Endodermal cell (in vitro differentiated cells): ENCODE measurements at places on chromosomes 3 and 15. TPM values are rescaled to one million over a fixed set of nuclear protein-coding genes. Genes with fewer than 3 reads are reported as not detected.

- DNase-seq = no peak
These were observed 130.8 kb downstream of the DIPK2A start for GRCh38 chr3:144102421-144102820.

- DNase-seq = no peak
These were observed 12.4 kb upstream of the FGF7 start for GRCh38 chr15:49410641-49411040.

GRCh38 chr3:86814918-86815655 lies 175.9 kb downstream of the VGLL3 start:
- peak; percentile 59 for DNase-seq

- no peak for DNase-seq
These were observed 33.1 kb downstream of the CP start for GRCh38 chr3:149188494-149188893.

- DNase-seq = peak; percentile 46
These were observed 16.4 kb downstream of the ESYT3 start for GRCh38 chr3:138450704-138451424.

DNA sequence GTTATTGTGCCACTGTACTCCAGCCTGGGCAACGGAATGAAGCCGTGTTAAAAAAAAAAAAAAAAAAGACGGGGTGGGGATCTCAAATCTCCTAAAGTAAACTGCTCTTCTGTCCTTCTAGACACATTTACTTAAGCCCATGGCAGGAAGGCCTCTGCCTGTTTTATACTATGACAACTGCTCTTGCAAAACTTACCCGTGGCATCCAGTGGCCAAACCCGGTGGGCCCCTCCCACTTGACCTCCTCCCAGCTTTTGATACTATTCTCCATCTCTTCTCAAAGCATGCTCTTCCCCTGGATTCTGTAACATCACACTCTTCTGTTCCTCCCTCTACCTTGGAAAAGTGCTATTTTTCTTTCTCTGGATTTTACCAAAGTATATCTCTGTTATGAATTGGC lies 112.2 kb downstream of the RFTN1 start:
- DNase-seq = no peak

GRCh38 chr15:97566961-97567360 lies 393.5 kb upstream of the ARRDC4 start:
- DNase-seq = no peak

GRCh38 chr3:186057594-186057993 lies 51.3 kb downstream of the ETV5 start:
- no peak for DNase-seq

DNA sequence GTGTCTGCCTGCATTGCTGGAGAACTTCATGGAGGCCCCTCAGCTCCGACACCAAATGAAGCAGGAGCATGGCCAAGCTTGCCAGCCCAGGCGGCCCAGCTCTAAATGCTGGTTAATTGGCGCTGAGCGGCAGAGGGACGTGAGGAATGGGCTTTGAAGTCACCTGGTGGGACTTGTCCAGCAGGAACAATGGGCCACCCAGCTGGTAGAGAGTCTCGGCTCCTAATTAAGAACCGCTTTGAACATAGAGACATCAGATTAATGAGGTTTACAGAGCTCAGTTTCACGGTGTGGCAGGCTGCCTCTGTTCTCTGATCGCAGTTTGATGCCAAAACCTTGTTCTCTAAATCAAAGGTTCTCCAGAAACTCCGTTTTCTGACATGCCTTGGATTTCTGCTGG lies 77.5 kb upstream of the LINGO1 start:
- no peak for DNase-seq

DNA sequence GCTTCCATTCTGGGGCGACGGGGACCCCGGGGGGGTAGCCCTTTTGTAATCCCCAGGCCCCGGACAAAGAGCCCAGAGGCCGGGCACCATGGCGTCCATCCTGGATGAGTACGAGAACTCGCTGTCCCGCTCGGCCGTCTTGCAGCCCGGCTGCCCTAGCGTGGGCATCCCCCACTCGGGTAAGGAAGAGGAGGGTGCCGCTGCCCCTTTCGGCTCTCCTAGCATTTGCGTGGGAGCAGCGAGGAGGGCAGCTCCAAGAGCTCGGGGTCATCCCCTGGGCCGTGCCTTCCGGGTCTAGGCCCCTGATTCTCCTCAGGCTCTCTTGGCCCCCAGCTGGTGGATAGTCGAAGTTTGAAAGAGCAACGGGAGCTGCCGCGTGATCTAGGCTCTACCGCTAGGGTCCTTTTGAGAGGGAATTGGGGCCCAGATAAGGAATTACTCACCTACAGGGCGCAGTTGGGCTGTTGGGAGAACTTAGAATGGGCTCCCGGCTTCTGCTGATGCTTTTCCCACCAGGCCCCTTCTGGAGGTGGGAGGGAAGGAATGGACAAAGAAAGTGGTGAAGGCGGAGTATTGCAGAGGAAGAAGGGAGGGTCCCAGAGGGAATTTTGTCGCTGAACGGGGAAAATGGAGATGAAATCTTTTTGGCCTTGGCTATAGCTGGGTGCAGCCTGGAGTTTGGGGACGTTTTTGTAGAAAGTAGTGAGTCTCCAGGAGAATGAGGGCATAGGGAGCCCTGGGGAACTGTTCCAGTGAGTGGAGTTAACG lies 615 bp downstream of the VPS18 start:
- DNase-seq = peak; percentile 92

DNA sequence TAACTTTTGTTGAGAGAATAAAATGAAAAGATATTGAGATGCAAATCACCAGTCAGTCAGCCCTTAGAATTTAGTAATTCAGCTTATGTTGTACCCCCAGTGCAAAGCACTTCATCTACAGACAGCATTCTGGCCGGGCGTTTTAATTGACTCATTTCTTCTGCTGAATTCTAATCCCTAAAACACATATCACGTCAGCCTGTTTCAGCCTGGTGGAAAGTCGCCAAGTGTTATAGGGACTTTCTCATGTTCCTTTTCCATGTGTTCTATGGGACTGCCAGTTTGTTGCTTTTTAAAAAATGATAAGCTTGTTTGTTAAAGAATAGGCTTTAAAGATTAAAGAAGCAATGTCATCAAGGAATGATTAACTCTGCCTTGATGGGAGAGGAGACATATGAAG lies 169.7 kb upstream of the BFSP2 start:
- no peak for DNase-seq

DNA sequence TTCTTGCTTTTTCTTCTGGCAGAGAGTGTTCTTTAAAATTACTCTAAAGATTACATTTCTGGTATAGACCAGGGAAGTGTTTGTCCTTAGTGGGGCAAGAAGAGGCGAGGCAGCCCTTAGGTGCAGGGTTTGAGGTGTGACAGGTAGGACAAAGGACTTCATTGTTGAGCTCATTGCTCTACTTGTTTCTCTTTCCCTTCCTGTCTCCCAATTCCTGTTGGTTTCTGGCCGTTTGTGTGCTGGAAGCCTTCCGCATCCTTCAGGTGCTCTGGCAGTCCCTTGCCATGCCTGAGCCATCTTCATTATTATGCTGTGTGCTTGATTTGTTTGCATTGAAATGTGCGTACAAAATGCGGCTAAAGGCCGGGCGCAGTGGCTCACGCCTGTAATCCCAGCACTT lies 85.1 kb downstream of the CCK start:
- no peak for DNase-seq

GRCh38 chr3:56835650-56836227 lies 34.0 kb upstream of the ARHGEF3 start:
- no peak for DNase-seq

DNA sequence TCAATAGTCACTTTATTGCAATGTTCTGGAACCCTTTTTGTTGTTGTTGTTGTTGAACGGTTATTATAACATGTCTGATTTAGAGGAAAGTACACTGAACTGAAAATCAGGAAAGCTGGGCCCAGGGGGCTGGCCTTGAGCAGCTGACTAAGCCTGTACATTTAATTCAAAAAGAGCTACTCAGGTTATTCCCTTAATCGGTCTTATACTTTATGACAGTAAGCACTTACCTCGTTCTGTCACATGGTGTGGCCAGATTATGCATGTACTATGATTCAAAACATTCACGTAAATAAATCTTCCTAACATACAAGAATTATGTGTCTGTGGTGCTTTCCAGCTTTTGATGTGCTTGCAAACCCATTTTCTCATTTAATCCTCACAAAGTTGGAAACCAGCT lies 382.5 kb upstream of the TPRG1 start:
- no peak for DNase-seq

DNA sequence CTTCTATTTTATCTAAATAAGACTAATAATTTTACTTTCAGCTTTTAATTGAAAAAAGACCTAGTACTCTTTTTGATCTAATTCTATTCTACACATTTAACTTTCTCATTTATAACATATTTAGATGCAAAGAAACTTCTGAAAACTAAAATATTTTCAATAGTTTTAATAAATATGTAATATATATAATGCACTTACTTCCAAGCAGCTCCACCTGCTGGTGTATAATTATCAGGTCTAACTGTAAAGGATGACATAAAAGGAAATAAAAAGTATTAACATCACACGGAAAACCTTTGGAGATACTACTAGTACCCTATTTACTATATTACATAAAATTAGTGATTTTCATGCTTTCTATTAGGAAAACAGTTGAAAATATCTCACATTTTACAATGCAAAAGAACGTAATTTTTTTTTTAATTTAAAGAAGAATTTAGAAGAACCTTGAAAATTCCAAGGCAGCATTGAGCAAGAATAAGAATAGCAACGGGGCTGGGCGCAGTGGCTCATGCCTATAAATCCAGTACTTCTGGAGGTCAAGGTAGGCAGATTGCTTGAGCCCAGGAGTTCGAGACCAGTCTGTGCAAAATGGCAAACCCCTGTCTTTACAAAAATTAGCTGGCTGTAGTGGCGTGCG lies 10.2 kb downstream of the PLSCR5 start:
- DNase-seq = no peak

DNA sequence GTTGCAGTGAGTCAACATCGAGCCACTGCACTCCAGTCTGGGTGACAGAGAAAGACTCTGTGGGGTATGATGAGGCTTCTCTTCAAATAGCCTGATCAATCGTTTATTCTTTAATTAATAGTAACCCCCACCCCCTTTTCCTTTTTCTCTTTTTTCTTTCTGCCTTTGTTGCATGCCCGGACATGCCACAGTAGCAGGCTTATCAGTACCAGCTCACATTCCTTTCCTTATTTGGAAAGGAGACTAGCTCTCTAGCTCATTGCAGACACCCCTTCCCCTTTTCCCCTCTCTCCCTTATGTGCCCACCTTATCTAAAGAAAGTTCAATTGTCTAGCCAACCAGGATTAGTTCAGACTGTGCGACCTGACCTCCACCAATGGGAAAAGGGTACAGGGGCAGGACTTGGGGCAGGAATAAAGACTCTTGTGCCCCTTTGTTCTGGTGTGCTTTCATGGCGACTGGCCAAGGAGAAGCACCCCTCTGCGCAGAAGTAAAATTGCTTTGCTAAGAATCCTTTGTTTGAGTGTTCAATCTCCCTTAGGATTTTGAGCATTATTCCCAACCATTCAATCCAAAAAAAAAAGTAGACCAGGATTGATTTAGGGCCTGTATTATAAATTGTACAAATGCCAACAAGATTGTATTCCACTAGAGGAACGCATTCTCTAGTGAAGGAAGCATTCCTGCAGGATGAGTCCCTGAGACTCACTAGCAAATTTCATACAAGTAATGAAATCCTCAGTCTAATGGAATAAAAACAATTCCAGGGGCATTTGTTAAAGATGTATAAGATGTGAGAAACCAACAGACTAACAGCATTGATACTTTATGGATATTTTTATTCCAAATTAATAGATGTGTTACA lies 95.8 kb upstream of the SNRPN start:
- peak; percentile 82 for DNase-seq

- DNase-seq = no peak
These were observed 655.0 kb downstream of the EPHA3 start for GRCh38 chr3:89762405-89762804.

DNA sequence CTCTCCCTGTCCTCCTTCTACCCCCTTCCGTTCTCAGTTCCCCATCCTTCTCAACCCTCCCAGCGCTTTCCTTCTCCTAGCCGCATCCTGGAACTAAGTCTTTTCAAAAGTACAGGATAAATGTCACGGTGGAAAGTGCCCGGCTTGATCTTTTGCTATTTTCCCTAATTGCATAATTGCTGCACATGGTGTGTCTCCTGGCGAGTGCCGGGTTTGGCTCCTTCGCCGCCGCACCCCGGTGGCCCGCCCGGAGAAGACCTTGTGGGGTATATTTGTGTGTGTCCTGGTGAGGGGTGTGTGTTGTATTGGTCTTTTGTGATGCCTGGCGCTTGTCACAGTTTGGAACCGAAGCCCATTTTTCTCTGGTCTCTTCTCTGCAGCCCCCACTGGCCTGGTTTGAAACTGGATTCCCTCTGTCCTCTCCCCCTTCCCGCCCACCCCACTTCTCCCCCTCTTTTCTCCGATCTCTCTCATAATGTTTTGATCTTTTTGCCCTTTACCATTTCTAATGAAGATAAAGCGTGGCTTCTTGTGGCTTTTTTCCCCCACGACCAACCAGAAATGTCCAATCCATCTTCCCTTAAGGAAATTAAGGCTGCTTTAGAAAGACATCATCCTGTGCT lies 692 bp downstream of the UBE2E2 start:
- DNase-seq = no peak

DNA sequence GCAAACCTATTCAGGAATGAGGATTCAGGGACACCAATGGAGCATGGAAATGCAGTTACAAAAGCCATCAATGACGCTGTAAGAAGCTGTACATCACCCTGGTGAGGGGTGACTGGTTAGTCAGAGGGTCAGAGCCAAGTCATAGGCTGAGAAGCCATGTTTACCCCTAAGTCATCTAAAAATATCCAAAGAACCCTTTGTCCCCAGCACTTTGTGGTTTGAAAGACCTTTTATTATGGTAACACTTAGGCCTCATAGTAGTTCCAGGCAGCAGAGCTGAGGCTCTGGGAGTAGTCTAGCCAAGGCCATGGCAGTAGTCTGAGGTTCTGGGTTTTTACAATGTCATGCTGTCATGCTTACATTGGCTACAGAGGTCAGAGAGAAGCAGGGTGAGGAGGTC lies 131.2 kb downstream of the CTNNB1 start:
- no peak for DNase-seq

GRCh38 chr3:167166594-167167253 lies 213.4 kb downstream of the ZBBX start:
- peak; percentile 71 for DNase-seq

GRCh38 chr15:91946581-91947292 lies 93.2 kb downstream of the SLCO3A1 start:
- peak; percentile 74 for DNase-seq

- DNase-seq = no peak
These were observed 20.5 kb upstream of the LMOD3 start for GRCh38 chr3:69142797-69143454.

GRCh38 chr15:82231842-82232241 lies 30.7 kb downstream of the EFL1 start:
- no peak for DNase-seq

DNA sequence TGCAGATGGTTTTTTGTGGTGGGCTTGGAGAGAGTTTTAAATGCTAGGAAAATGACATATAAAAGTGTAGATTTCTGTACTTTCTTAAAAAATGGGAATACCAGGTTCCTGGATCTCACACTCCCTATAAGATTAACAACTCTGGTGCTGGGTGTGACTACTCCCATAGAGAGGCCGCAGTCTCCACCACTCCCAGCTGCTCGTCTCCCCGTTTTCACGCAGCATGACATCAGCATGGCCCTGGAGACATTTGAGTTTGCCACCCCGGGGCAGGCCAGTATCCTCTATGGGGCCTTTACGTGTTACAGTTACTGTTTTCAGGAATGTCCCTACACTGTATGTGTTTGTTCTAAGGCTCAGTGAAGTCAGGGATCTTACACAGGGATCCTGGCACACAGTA lies 126.7 kb upstream of the ATP2B2 start:
- no peak for DNase-seq

PPP1R14D gene
- total RNA-seq = not detected in 2 replicates

DUOXA1 gene
- 0.75 and 0.99 TPM in 2 replicates for total RNA-seq

LRRIQ4 gene
- 0.11 TPM in 1 of 2 replicates, not detected in the other for total RNA-seq

ZNF80 gene
- not detected in 2 replicates for total RNA-seq

TMEM212 gene
- total RNA-seq = not detected in 2 replicates

PLCL2 gene
- 6.1 and 6.9 TPM in 2 replicates for total RNA-seq

SOX2 gene
- 1.8 to 3.7 TPM (median 2.5 TPM) in 3 replicates for total RNA-seq

TTC21A gene
- 5.6 to 8.6 TPM (median 5.7 TPM) in 3 replicates for total RNA-seq

WDR93 gene
- total RNA-seq = 0.24 to 0.40 TPM (median 0.36 TPM) in 3 replicates

MLH1 gene
- 35.1 to 47.4 TPM (median 47.0 TPM) in 3 replicates for total RNA-seq
